NCI-H510A (cell line): ENCODE measurements at places on chromosomes 16 and 17.

DNA sequence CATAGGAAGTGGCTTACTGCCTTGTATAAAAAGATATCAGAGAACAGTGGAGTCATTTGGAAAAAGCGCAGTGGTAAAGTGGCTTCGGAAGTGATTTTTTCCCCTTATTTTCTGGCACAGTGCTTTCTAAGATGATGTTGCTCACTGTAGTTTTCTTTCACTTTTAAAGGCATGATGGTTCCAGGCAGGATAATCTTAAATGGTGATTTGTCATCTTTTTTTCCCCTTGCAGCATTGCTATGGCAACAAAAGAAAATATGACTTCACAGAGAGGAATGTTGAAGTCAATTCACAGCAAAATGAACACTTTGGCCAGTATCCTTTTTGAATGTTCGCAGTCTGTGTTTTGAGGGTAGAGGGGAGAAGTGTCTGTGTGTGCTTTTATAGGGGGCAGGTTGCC lies 42.5 kb downstream of the GOSR1 start:
- DNase-seq, result no peak

DNA sequence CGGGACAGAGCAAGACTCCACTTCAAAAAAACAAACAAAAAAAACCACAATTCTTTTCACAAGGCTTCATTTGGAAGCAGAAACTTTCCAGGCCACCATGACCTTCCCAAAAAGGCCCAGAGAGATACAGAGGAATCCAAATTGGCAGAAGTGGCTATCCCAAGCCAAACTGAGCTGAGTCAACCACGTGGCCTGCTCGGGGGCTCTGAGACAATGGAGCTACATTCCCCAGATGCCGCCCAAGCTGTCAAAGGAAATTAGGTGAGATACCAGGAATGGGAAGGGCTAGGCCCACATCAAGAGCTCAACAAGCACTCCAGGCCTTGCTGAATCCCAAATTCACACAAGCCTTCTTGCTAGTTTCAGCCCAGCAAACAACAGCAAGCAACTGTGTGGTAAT lies 5.7 kb upstream of the EXOSC6 start:
- no peak for DNase-seq

DNA sequence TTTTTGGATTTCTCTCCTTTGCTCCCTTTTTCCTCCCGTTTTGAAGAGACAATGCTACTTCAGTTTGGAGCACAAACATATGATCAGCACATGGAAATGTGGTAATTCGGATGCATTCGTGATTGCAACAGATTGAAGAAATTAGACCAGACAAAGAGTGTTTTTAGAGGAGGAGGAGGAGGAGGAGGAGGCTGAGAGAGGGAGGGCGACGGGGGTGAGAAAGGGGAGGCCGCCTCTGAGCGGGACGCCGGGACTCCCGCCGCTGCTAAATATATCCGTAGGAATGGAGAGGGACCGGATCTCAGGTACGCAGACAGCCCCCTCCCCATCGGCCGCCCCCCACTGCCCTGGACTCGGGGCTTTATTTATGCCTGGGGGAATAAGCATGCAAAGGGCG lies 179.3 kb downstream of the SEC14L1 start:
- no peak for DNase-seq

GRCh38 chr16:3706253-3707012 lies 10.9 kb downstream of the TRAP1 start:
- DNase-seq, result no peak

DNA sequence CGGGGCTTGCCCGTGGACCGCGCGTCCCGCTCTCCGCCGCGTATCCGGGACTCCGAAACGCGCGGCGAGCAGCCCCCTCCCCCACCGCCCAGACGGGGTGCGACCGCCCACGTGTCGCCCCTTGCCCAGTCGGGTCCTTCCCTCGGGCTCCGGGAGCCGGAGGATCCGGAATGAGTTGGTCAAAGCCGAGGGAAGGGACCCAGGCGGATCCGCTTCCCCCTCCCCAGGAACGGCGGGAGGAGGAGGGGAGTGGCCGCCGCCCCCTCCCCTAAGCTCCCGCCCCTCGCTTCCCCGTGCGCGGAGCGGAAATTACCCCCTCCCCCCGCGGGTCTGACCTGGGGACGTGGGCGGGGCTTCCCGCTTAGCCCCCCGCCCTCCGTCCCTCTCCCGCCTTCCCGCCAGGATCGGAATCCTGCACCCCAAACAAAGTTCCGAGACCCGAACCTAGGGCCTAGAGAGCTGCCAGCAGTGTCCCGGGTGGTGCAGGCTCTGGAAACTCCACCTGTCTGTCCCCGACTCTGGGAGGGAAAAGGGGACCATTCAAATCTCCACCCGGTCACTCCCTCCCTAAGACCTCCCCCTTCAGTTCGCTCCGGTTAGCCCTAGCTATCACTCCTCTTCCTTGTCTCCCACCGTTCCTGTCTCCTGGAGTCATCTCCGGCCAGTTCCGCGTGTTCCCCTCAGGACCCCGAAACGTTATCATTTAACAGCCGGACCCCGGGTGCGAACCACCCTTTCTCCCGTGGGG lies 1.0 kb upstream of the IGF2BP1 start:
- DNase-seq, result peak; percentile 79

DNA sequence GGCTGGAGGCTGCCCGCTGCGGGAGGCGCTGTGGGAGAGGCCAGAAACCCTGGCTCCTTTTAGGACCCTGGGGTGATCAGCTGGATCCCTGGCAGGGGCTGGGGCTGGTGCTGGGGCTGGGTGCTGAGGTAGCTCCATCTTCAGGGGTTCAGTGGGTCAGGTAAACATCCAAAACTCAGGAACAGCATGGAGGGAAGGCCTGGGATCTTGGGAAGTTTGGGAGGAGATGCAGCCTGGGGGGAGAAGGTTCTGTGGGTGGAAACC lies 21.0 kb downstream of the ADGRG5 start:
- no peak for DNase-seq

- no peak for DNase-seq
Observed at GRCh38 chr17:60863892-60864707, 186.4 kb downstream of the BCAS3 start.
